ENCODE measurements at places on chromosomes 5 and 9.

DNA sequence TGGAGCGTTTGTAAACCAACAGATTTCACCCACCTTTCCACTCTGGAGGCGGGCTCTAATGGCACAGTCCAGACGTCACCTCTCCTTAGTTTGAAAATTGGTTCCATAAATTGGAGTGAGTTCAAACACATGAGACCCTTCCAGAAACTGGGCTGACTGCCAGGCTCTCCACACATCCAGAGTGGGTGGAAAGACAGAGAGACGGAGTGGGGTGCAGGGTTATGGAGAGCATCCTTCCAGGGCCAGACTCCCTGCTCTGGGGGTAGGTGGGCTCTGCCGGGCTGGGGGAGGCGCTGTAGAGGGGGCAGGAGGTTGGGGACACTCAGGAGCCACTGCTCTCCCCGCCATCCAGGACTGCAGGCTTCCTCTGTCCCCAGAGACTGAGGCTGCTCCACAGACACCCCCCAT, 104.7 kb upstream of the PHYKPL start:
- no peak for DNase-seq

GRCh38 chr9:113541019-113541900, 77.7 kb downstream of the RGS3 start:
- peak; percentile 48 for DNase-seq

DNA sequence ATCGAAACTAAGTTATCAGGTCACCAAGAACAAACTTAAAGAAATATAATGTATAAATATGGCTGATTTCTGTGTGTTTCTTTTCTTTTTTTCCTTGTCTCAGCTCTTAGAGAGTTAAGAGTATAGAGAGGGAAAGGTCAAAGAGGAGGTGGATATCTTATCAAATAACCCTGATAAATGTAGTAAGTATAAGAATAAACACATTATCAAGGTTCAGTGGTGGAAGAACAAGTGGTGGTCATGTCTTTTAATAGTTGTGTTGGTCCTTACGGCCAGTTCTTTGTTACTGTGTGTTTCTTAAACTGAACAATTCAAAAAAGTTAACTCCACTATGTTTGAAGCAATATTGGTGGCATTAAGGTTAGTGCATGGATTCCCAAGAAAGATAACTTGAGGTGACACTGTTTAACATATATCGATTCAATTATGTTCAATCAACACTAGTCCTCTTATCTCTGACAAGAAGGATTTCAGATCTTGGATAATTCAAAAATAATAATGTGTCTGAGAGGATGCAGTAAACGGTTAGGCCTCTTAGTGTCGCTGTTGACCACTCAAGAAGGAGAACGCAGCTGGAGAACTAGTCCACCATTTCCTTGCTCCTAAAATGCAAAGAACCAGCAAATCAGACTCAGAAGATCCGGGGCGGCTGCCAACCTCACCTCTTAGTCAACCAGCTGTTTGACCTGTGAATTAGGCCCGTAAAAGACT, at the start of gene PCDHGA3:
Gene PCDHGA3 (plus strand): TSS at position 588 of the 711 bp plus-strand sequence. CDS start 205 bp downstream, outside the sequence.
- no peak for DNase-seq

DNA sequence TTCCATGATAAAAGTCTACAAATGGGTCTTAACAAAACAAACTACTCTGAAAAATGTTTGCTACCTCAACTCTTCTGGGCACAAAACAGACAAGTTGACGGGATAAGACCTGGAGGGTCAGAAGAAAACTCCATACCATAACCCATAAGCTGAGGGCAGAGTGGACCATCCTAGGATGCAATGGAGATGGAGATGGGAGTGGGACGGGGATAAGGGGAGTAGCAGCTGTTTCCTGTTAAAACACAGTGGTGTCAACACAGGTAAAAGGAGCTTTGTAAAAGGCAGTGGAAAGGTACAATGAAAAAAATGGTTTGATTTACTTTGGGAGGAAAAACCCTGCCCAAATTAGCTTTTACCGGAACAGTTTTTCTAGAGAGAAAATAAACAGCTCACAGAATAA, 41.6 kb downstream of the CEMIP2 start:
- DNase-seq = no peak

GRCh38 chr5:149990518-149991376, 9.7 kb downstream of the TIGD6 start:
- DNase-seq = peak; percentile 86

DNA sequence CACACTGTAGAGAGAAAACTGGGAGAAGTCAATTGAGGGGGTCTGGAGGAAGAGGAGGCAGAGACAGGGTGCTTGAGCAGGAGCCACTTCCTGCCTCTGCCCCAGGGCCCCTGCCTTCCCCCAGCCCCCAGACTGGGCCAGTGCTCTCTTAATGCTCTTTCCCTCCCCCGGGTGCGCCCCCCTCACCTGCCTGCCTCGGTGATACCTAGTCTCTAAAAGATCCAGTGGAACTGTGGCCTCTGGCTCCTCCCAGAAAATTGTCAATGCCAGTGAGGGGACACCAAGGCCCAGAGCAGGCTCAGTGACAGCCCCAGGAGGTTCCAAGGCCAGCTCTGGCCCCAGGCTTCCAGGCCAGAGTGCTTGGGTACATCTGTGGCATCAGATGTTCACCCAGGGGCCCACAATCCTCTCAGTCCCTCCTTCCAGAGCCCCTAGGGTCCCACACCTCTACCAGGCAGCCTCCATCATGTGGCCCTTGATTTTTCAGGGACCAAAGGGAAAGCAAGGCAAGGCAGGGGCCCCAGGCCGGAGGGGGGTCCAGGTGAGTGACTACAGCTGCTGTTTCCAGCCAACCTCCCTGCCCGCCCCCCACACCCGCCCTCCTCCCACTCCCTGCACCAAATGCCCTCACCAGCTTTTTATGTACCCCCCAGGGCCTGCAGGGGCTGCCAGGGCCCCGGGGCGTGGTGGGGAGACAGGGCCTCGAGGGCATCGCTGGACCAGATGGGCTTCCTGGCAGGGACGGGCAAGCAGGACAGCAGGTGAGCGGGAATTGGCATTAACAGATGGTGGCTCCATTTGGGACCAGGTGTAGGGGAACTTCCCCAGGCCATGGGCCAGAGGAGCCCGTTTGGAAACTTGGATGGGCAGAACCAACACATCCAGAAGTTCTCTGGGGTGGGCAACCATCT, 33.1 kb upstream of the ORM1 start:
- DNase-seq = peak; percentile 11

GRCh38 chr5:73564675-73565074, 764 bp downstream of the ANKRA2 start:
- DNase-seq = peak; percentile 16

- DNase-seq = no peak
Observed at GRCh38 chr5:58786035-58786434, 203.2 kb downstream of the RAB3C start.

DNA sequence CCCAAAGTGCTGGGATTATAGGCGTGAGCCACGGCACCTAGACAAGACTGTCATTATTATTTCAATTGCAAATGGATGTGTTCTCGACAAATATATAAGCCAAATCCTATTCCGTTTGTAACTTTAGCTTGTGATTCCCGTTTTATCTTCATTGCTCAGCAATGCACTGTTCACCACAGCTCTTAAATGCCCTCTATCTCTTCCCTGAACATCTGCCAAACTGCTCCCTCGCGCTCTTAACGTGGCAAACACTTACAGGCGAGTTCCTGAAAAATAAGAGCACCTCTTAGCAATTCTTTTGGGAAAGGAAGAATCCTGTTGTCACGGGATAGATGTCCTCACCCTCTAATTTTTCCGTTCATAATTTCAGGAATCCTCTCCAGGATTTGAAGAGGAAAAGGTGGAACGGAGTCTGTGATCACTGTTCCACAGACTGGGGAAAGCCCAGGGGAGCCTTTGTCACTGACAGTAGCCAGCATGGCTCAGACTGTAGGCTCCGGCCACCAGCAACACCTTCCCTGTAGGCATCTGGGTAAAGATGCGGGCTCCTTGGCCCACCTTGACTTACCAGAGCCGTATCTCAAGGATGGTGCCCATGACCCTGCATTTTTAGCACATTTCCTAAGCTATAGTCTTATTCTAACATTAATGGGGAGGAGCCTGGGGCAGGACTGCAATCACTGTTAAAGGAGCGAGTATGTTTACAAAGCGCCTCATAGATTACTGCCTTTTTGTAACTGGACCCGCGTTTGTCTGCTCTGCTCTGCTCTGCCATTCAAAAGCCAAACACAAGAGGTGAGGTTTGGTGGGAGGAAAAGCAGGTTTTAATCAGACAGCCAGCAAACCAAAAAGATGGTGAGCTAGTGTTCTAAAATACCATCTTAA, 20.2 kb upstream of the GNPDA1 start:
- DNase-seq = peak; percentile 23

DNA sequence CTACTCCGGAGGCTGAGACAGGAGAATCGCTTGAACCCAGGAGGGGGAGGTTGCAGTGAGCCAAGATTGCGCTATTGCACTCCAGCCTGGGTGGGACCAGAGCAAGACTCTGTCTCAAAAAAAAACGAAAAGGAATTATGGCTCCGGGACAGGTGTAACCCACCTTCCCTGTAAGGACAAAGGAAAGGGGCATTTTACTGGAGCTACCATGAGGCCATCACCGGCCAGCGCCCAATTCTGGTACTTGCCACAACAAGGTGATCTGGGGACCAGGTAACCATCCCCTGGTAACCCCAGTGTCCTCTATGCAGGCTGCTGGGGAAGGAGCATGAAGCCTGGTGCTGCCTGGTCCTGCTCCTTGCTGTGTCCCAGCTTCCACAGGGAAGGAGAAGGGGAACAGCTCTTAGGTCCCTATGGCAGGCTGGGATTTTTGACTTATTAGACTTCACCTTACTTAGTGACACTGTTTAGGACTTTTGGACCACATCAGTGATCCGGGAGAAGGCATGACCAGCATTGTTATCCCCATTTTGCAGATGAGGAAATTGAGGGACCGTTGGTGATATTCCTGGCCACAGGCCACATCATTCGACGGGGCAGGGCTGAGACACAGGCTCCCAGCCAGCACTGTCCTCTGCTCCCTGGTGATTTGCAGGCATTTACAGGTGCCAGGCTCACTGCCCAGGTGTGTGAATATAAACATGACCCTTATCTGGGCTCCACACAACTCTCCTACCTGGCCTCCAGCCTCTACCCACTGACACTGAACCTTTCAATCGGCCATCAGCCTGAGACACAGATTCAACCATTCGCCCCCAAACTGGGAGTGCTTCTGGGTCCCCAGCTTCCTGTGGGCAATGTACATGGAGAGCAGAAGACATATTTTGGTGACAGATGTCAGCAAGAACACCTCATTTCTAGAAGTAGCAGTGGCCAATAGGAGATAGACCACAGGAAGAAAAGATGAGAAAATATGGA, 26.5 kb upstream of the ABO start:
- DNase-seq = peak; percentile 4

DNA sequence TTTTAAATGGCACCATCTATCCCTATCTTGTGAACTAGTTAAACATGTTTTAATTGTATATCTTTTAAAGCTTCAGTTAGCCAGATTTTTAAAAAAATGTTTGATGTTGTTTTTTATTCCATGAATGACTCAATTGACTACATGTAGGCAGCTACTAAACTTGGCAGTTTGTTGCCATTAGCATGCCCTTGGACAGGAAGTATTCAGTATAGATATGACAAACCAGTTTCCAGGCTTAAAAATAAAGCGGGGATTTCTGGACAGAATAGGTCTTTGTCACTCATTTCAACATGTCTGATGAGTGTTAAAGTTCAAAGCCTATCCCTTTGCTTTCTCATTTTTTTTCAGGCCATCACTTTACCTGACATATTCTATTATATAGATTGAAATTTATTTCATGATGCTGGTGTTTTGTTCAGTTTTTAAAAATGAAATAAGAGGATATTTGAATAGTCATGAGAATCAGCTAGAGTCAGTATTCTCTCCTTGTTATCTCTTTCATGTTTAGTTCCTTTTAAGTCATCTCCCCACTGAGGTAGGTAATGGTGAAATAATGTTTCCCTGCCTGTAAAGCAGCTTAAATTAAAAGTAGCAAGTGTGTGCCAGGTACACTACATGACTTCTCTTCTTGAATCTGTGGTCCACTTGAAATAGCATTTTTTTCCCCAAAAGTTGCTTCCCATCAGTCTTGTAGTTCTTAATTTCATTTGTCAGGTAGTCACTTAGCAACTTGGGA, 11.9 kb downstream of the TNFAIP8 start:
- DNase-seq = no peak

- DNase-seq = no peak
Observed at GRCh38 chr9:133074111-133074651, 12.4 kb downstream of the CEL start.

- DNase-seq = no peak
Observed at GRCh38 chr5:150153957-150154617, 1.6 kb downstream of the PDGFRB start.

GRCh38 chr5:63686938-63687337, 275.3 kb downstream of the HTR1A start:
- peak; percentile 23 for DNase-seq

DNA sequence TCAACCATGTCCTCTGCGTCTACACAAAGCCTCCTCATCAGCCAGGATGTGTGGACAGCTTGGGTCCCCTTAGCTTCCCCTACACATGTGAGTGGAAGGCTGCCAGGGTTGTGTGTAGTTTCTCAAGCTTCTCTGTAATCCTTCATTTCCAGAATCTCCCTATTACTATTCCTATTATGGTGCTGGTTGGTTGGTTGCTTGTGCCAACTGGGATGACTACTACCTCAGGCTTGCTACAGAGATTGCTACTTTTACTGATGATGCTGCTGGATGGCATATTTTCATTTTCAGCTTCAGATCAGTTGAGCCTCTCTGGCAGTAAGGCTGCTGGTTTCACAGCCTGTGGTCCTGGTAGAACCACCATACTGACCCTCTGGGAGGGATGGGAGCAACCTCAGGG, 39.9 kb downstream of the ATG10 start:
- DNase-seq = no peak

GRCh38 chr5:157571357-157571827, 4.2 kb downstream of the ADAM19 start:
- DNase-seq = no peak

DNA sequence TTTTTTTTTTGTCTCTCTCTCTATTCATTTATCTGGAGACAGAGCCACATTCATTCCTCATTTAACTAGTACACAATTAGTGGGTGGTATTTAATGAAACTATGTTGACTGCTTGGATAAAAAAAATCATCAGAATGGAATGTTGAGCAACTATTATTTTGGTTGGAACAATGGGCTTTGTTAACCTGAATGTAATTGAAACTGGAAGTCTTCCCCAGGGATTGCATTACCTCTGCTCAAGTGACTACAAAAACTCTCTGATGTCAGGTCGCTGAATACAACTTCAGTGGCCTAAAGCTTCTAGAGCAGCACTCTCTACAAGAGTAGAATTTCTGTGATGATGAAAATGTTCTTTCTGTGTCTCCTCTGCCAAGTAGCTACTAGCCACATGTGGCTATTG, 295.8 kb downstream of the DEPDC1B start:
- no peak for DNase-seq

DNA sequence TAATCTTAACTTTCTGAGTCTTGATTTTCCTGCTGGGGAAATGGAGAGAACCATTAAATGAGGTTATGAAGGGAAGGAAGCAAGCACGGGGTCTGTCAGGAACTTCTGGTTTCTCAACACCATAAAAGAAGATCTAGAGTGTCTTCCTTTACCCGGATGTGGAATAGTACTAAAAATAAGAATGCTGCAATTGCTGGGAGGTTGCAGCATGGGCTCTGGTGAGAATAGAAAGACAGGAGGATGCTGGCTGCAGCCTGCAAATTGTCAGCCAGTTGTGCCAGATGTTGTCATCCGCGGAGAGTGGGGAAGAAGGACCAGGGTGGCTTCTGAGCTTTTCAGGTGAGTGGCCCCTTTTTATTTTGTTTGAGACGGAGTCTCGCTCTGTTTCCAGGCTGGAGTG, 69.3 kb upstream of the STC2 start:
- DNase-seq = no peak

- DNase-seq = no peak
Observed at GRCh38 chr9:81244631-81245030, 444.7 kb downstream of the TLE1 start.

All from adrenal gland (tissue), 19 donors.